ENCODE measurements at places on chromosomes 2 and 18.
A peak's percentile ranks its signal among the peaks of the same experiment; 100 is the strongest.

- DNase-seq, result no peak
Observed at GRCh38 chr2:122209377-122209776, 453.9 kb downstream of the TSN start.

DNA sequence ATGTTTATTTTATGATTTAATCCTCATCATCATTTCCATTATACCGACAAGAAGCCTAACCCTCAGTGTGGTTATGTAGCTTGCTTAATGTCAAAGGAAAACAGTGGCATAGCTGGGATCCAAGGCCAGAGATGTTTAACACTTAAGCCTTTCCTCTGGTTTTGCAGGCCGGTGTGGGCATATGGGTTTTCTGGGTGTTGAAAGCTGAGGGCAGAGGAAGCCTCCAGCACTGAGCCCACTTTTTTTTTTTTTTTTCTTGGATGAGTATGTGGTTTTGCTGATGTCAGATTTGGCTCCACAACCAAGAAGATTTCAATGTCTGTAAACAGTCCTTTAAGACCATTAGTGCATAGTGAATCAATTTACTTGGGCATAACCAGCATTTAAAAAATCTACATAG is 41.3 kb downstream of the LHCGR start:
- peak; percentile 89 for DNase-seq

GRCh38 chr2:229231885-229232284 is 39.2 kb downstream of the PID1 start:
- DNase-seq, result no peak

- DNase-seq, result peak; percentile 28
Observed at GRCh38 chr2:200380091-200380561, 73.6 kb downstream of the SPATS2L start.

- no peak for DNase-seq
Observed at GRCh38 chr2:189638301-189639006, 22.8 kb upstream of the ASNSD1 start.

DNA sequence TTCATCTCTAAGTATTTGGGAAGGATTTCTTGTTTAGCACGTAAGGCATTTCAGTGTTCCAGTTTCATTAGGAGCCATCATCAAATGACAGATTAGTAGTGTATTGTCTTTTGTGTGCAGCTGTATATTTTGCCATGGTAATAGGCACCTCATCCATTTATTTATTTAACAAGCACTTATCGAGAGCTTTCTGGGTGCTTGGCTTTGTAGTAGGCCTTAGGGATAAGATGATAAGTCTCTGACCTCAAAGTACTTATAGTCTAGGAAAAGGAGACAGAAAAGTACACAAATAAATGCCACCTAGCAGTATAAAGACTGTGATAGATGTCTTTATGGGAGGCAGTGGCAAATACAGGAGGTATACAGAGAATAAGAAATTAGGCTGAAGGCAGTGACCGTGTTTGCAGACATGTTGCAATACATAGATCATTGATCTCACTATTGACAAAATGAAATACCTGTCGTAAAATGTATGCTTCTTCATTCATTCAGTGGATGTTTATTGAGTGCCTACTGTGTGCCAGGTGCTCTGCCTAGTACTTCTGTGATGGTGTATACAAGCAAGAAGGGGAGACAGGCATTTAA is 265.9 kb downstream of the SETBP1 start:
- no peak for DNase-seq

DNA sequence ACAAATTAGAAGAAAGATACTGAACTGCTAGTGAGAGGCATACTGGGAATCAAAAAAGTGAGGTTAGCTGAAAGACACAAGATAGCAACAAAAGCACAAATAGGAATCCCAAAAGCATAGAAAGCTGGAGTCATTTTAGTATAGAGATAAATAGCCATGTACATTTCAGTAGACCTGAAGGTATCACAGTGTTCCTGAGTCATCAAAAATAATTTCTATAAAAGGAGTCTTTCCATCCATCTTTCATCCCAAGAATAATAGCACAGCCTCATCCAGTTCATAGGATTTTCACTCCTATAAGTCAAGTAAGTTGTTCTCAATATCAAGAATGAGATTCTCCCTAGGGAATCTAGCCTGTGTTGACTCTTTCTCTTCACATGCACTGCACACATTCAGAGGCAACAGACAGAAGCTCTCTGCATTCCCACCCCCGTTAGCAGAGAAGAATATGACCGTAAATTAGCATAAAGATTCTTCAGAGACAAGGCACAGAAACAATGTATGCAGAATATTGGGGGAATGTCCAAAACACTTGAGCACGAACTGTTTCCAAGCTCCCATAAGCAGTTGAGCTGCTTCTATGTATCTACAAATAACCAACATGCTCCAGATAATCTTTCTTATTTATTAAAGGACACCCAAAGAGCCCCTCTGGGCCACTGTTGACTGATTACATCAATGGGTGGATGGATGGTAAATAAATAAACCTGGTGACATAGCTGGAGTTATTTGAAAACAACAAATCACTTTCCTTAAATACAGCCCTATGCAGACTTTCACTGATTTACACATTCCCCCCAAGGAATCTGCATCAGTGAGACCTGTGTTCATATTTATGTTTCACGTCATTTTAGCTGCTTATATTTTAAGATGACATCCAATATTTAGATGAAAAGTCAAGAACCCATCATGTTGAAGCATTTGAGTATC is 174.5 kb upstream of the PKDCC start:
- DNase-seq, result no peak

GRCh38 chr2:42846932-42847595 is 54.7 kb upstream of the HAAO start:
- DNase-seq, result no peak

DNA sequence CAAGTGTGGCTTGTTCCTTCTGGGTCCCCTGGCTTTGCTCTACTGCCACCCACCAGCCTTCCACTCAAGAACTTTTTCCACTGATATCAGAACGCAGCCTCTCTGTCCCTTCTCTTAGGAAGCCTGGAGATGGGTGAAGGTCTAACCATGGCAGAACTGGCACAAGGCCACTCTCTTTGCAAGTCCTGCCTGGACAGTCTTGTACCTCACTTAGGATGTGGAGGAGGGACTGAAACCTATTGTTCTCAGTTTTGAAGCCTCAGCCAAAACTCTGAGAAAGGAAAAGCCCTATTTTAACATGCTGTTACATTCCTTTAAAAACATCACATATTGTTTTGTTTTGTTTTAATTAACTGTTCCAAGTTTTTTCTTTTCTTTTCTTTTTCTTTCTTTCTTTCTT is 58.9 kb upstream of the NCOA1 start:
- DNase-seq, result no peak

DNA sequence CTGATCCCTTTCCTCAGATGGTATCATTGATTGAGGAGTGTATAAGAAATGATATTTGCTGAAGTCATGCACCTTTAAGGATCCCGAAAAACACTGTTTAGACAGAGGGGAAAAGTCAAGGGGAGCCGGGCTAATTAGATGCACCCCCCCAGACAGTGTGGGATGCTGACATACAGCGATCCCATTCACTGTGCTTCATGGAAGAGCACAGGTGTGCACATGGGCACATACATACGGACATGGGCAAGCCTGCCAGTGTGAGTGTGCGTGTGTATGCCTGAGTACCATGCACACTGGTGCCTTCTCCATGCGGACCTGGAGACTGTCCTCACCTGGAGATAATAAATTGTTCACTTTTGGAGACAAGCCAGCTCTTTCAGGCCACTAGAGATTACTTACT is 22.6 kb downstream of the MEIS1 start:
- no peak for DNase-seq

DNA sequence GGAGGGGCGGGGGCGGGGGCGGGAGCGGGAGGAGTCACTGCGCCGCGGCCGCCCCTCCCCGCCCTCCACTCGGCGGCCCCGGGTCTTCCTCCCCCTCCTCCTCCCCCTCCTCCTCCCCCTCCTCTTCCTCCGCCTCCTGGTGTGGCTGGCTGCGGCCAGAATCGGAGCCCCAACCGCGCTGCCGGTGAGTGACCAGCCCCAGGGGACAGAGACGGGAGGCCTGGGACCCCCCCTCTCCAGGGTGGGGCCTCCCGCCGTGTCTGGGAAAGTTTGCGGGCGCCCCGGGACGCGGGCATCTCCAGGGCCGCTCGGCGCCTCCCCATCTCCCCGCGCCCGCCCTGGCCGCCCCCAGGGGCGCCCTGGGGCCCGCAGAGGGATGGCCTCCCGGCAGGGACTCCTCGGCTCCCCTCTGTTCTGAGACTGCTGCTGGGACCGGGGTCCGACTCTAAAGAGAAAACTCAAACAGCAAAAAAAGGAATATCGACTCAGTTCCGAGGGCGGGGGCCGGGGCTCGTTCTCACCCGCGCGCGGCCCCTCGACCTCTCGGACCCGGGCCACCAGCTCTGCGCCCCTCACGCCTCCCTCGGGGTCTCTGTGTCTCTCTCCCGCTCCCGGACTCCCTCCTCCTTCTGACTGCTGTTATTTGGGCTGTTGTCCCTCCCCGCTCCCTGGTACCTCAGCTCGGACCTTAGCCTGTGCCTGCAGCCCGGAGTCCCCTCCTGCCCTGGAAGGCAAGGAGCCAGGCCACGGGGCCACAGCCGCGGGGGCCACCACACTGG is at the start of gene STON1:
Gene STON1, plus strand, starts transcription at position 122 of the 779 bp plus-strand sequence. CDS start 50,480 bp downstream, outside the sequence.
- peak; percentile 75 for DNase-seq

DNA sequence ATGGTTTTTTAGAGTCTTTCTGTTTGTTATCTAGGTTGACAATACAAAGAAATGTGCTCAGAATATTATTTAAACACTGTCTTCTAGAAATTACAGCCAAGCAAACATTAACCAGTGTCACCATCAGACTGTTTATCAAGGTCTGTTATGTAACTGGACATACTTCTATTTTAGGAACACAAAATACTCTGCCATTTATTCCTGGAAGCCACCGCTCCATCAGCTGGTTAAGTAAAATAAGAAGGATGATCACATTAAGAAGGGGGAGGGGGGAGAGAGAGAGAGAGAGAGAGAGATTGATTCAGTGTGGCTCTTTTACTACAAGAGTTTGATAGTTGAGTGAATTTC is 47.9 kb downstream of the MBP start:
- no peak for DNase-seq

GRCh38 chr2:205403244-205403825 is 279.0 kb upstream of the NRP2 start:
- DNase-seq, result peak; percentile 32

GRCh38 chr2:36370281-36370680 is 14.7 kb downstream of the CRIM1 start:
- DNase-seq, result no peak

DNA sequence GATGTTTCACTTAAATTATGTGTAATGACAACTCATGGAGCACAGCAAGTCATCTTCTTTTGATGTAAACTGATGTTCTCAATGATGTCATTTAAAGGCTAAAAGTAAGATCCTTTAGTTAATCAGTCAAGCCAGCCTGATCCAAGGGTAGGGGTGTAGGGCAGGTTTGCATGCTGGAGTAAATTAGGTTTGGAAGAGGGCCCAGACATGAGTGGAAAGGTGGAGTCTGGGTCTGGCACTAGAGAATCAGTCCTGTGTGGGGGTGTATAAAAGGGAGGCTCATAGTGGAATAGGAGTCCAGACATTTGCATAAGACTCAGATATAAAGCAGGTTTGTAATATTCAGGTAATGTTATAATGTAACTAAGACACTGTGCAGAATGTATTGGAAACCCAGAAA is 88.8 kb upstream of the NYAP2 start:
- DNase-seq, result no peak

DNA sequence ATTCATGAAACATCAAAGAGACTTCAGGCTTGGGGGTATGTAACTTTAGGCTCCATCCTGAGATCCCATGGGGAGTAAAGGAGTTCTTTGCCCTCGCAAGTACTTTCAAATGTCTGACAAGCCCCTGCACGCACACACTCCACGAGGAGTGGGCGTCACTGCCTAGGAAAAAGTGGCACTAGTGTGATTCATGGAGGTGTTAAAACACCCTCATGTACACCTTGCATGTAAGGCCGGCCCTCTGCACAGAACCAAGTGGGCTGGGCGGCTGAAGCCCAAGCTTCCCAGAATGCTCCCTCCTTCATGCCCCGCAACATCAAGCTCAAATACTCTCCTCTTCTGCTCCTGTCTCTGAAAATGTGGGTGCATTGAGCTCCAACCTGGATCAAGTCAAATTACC is 7.8 kb downstream of the HS1BP3 start:
- no peak for DNase-seq

GRCh38 chr2:133378928-133379549 is 189.2 kb downstream of the NCKAP5 start:
- DNase-seq, result no peak

GRCh38 chr2:68214381-68214780 is 38.0 kb downstream of the PPP3R1 start:
- DNase-seq, result no peak

DNA sequence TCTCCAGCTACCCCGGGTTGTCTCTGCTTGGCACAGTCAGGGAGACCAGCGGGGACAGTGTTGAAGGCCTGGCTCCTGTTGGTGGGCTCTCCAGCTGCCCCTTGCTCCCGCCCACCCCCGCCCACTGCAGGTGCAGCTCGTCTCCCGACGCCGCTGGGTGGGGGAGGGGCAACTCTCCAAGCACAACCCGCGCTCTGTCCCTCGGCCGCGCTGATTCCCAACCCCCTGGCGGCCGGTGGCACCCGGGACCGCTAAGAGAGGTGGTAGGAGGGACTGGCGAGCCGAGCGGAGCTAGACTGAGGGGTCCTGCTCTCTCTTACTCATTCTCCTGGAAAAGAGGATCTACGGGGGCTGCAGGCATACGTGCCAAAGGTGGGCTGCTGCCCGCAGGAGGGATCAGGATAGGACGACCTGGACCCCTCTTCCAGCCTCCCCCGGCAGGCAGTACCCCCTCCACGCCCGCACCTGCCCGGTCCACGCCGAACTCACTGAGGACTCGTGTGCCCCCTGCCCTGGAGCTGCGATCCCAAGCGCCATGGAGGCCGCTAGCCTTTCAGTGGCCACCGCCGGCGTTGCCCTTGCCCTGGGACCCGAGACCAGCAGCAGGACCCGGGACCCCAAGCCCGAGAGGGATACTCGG is 44.5 kb downstream of the DDX18 start:
- no peak for DNase-seq

- no peak for DNase-seq
Observed at GRCh38 chr2:233447506-233448219, 93.4 kb downstream of the DGKD start.

DNA sequence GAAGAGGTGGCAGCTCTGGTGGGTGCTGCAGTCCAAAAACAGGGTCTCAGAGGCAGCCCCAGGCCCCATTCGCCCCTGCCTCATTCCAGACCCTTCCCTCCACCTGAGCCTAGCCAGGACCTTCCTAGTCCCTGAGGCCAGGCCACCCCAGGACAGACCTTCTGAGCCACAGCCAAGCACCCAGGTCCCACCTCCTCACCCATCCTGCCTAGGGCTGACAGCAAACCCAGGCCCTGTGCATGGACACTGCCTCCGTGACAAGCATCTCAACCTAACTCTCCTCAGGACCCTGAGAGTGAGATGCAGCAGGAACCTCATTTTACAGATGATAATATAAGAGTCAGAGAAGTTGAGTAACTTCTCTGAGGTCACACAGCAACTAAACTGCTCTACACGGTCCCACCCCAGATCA is 15.5 kb downstream of the ADRA2B start:
- no peak for DNase-seq

- DNase-seq, result no peak
Observed at GRCh38 chr2:102603904-102604303, 15.4 kb upstream of the SLC9A2 start.

- DNase-seq, result peak; percentile 37
Observed at GRCh38 chr2:74583504-74583903, 29.0 kb downstream of the DOK1 start.
